Naive thymus-derived CD8-positive, alpha-beta T cell (primary cell): ENCODE measurements at places on chromosomes 5 and 9.

DNA sequence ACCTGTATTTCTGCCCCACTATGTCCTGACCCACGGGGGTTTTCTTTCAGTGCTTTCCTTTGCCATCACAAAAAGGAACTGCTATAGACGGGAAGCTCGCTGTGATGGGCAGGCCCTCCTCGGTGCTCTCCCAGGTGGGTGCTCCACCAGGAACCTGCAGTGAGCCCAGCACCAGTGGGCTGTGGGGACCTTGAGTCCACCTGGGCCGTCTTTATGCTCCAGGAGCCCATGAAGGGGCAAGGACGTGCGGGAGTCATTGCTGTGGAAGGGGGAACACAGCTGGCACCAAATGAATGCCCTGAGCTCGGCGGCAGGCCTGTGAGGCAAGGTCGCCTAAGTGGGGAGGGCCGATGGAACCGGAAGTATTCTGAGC lies 36.7 kb upstream of the SLC6A3 start:
- peaks cover 12% of the 10 kb centered on the region for H3K4me1 ChIP-seq
- no peak for DNase-seq
- H3K27me3 ChIP-seq, result no peaks in the 10 kb centered on the region
- H3K36me3 ChIP-seq, result peaks cover 30% of the 10 kb centered on the region
- no peak overlapping the region for H3K4me3 ChIP-seq

GRCh38 chr5:15902066-15902465 lies 277.5 kb downstream of the MARCHF11 start:
- H3K27ac ChIP-seq, result no peak overlapping the region
- H3K36me3 ChIP-seq, result no peaks in the 10 kb centered on the region
- no peak for DNase-seq
- no peaks in the 10 kb centered on the region for H3K27me3 ChIP-seq
- no peaks in the 10 kb centered on the region for H3K4me1 ChIP-seq
- no peak overlapping the region for H3K4me3 ChIP-seq

- H3K4me3 ChIP-seq, result no peak overlapping the region
- no peak for DNase-seq
- H3K27me3 ChIP-seq, result no peaks in the 10 kb centered on the region
- no peaks in the 10 kb centered on the region for H3K36me3 ChIP-seq
Observed at GRCh38 chr5:74396913-74397622, 243.5 kb downstream of the ENC1 start.

GRCh38 chr5:40037713-40038112 lies 612.9 kb upstream of the DAB2 start:
- peaks cover 5% of the 10 kb centered on the region for H3K27me3 ChIP-seq
- H3K4me1 ChIP-seq, result peaks cover 3% of the 10 kb centered on the region
- H3K4me3 ChIP-seq, result no peak overlapping the region
- DNase-seq, result no peak
- H3K27ac ChIP-seq, result no peak overlapping the region

DNA sequence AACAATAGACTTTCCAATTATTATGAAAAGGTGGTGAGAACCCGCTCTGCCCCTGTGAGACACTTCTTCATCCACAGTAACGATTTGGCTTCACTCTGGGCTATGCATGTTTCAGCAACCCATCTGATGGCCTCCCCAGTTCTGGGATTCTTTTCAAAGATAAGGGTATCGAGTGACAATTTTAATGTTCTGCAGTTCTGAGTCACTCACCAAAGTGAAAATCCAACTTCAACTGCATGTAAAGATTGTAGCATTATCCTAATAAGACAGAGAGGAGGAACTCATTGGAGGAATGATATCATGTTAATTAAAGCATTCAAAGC lies 1078.3 kb upstream of the SEMA6A start:
- no peaks in the 10 kb centered on the region for H3K27me3 ChIP-seq
- H3K36me3 ChIP-seq, result no peaks in the 10 kb centered on the region
- H3K27ac ChIP-seq, result no peak overlapping the region
- no peak for DNase-seq
- H3K4me3 ChIP-seq, result no peak overlapping the region

GRCh38 chr5:137837491-137838394 lies 29.9 kb upstream of the MYOT start:
- peaks cover 8% of the 10 kb centered on the region for H3K36me3 ChIP-seq
- H3K4me1 ChIP-seq, result no peaks in the 10 kb centered on the region
- no peak overlapping the region for H3K27ac ChIP-seq

DNA sequence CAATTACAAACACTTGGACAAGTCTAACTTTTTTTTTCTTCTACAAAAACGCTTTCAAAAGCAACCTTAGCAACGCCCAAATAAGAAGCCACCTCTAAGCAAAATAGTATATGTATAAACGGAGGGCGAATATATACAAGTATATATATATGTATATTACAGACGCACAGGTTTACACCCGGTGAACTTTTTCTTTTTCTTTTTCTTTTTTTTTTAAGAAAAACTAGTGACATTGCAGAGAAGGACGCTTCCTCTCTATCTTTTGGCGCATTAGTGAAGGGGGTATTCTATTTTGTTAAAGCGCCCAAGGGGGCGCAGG lies 200 bp downstream of the NPR3 start:
- no peak for DNase-seq
- H3K27ac ChIP-seq, result no peak overlapping the region
- peak overlapping the region; percentile 52 for H3K4me3 ChIP-seq
- peaks cover 33% of the 10 kb centered on the region for H3K4me1 ChIP-seq

GRCh38 chr5:33662722-33663427 lies 222.1 kb downstream of the TARS1 start:
- H3K36me3 ChIP-seq, result no peaks in the 10 kb centered on the region
- peaks cover 2% of the 10 kb centered on the region for H3K27me3 ChIP-seq
- H3K4me3 ChIP-seq, result no peak overlapping the region

GRCh38 chr9:83327323-83327722 lies 210.9 kb downstream of the FRMD3 start:
- no peaks in the 10 kb centered on the region for H3K4me1 ChIP-seq
- H3K4me3 ChIP-seq, result no peak overlapping the region
- H3K27me3 ChIP-seq, result no peaks in the 10 kb centered on the region
- no peak for DNase-seq

DNA sequence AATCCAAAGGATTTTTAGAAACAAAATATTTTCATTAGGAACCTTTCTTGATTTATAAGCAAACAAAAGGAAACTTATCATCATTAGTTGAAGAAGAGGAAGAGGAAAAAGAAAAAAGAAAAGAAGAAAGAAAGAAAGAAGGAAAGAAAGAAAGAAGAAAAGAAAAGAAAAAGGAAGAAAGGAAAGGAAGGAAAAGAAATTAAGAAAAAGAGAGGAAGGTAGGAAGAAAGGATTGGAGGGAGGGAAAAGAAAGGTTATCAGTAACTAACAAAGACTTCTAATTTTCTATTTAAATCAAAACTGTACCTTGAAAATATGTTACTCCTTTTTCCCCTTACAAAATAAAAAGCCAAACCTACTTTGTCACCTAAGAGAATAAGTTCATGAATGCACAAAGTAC lies 10.0 kb downstream of the EBF1 start:
- DNase-seq, result no peak
- H3K4me1 ChIP-seq, result peaks cover 4% of the 10 kb centered on the region
- H3K27ac ChIP-seq, result no peak overlapping the region
- no peaks in the 10 kb centered on the region for H3K36me3 ChIP-seq
- peaks cover 4% of the 10 kb centered on the region for H3K27me3 ChIP-seq

- no peak overlapping the region for H3K27ac ChIP-seq
- H3K36me3 ChIP-seq, result no peaks in the 10 kb centered on the region
- H3K27me3 ChIP-seq, result peaks cover 14% of the 10 kb centered on the region
- H3K4me3 ChIP-seq, result no peak overlapping the region
Observed at GRCh38 chr5:34585601-34586104, 70.5 kb upstream of the RAI14 start.

DNA sequence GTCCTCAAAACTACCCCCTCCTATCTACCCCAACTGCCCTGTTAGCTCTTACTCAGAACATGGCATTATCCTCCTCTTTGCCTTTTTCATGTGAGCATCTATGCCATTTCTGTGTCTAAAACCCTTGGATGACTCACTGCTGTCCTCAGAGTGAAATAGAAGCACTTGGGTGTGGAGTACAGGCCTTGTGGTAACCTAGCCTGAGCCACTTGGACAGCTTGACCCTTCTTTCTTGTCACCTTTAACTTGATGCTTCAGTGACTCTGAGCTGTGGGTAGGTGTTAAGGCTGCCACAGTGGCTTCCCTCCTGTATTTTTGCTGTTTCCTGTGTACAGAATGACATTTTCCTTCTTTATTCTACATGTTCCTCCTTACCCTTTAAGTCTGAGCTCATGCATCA lies 391.4 kb downstream of the SH3GL2 start:
- H3K4me3 ChIP-seq, result no peak overlapping the region
- H3K27ac ChIP-seq, result no peak overlapping the region
- DNase-seq, result no peak
- H3K27me3 ChIP-seq, result no peaks in the 10 kb centered on the region
- no peaks in the 10 kb centered on the region for H3K36me3 ChIP-seq
- H3K4me1 ChIP-seq, result no peaks in the 10 kb centered on the region

DNA sequence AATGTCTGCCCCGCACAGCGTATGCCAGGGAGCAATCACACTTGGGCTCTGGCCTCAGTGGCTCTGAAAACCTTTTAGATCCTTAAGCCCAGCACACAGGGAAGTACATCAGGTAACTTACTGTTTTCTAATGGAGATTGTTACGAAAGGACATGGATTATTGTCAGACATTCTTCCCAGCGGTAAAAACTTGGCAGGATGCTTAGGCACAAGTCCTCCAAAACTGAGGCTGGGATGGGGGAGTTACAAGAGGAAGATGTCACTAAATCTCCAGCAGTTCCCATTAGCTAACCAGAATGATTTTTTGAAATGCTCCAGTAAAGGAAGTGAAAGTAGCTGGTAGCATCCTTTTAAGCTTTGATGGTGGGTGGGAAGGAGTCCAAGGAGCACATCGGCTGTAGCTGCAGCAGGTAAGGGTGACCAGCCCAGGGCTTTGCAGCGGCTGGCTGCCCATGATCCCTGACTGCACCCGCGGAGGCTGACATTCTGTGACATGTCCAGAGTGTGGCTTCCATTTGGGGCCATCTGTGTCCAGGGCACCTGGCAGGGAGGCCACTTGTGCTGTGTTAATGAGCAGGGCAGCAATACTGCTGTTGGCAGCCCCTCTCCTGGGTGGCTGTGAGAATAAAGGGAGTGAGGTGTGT lies 165.8 kb downstream of the GADD45G start:
- DNase-seq, result no peak
- H3K36me3 ChIP-seq, result no peaks in the 10 kb centered on the region
- no peaks in the 10 kb centered on the region for H3K4me1 ChIP-seq
- no peak overlapping the region for H3K4me3 ChIP-seq

- no peaks in the 10 kb centered on the region for H3K27me3 ChIP-seq
- H3K27ac ChIP-seq, result no peak overlapping the region
- H3K4me3 ChIP-seq, result no peak overlapping the region
- H3K36me3 ChIP-seq, result peaks cover 44% of the 10 kb centered on the region
- H3K4me1 ChIP-seq, result peaks cover 4% of the 10 kb centered on the region
Observed at GRCh38 chr9:112817860-112818203, 67.3 kb downstream of the SNX30 start.

- no peak overlapping the region for H3K27ac ChIP-seq
- H3K36me3 ChIP-seq, result peaks cover 29% of the 10 kb centered on the region
- H3K4me3 ChIP-seq, result no peak overlapping the region
- DNase-seq, result no peak
- H3K27me3 ChIP-seq, result no peaks in the 10 kb centered on the region
- peaks cover 21% of the 10 kb centered on the region for H3K4me1 ChIP-seq
Observed at GRCh38 chr5:65696892-65697291, 25.0 kb downstream of the SGTB start.

DNA sequence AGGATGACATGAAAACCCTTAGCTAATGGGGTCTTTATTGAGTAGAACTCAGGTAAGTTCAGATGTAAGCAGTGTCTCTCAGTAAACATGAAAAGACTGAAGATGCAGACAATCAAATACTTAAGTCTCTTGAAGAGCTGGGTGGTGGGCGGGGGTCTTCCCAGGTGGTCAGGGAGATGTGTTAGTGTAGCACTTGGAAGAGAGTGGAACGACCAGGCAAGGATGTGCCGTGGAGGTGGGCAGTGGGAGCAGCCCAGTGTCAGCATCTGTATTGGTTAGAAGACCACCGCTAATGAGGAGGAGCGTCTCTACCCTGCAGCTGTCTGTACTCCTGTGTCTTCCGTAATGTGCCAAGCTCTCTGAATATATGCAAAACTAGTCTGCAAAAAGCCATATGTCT lies 4.4 kb downstream of the S1PR3 start:
- peaks cover 30% of the 10 kb centered on the region for H3K27me3 ChIP-seq
- no peak overlapping the region for H3K4me3 ChIP-seq

DNA sequence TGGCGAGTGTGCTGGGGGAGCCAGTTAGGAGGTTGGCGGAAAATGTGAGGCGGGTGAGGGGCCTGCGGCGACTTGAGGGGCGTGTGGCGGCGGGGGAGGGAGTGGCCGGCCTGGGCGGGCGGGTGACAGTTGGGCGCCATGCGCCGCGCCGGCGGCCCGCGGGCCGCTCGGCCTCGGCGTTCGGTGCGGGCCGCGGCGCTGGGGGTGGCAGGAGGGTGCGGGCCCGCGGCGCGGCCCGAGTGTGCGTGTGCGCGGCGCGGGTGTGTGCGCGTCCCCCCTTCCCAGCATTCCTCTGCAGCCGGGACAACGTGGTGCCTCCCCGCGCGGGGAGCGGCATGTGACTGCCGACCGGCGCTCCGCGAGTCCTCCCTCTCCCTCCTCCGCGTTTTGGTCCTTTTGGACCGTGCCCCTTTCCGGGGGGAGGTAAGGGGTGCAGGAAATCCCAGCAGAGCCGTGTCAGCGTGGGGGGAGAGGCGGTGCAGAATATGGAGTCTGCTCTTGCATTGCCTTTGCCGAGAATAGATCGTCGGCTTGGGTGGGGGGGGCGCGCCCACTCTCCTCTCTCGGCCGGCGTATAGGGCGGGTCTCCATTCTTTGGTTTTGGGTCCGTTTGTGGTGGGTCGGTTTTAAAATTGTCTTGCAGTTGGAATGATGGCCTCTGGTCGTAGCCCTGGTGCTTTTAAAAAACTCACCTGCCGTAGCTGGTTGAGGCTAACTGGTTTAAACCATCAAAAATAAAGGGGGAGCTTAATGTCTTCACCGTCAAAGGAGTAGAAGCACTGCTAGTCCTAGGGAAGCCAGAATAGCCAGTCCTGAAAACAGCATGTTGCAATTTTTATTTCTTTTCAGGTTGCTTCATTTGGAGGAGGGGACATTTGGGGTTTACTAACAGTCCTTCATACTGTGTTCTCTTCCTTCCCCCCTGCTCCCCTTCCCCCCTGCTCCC lies 2.0 kb downstream of the LARP1 start:
- H3K27ac ChIP-seq, result peak overlapping the region; percentile 98
- DNase-seq, result peak; percentile 44
- peaks cover 65% of the 10 kb centered on the region for H3K4me1 ChIP-seq
- no peaks in the 10 kb centered on the region for H3K36me3 ChIP-seq

GRCh38 chr9:36993933-36994764 lies 39.9 kb downstream of the PAX5 start:
- H3K27ac ChIP-seq, result no peak overlapping the region
- H3K4me1 ChIP-seq, result peaks cover 7% of the 10 kb centered on the region
- DNase-seq, result no peak
- peaks cover 64% of the 10 kb centered on the region for H3K27me3 ChIP-seq

DNA sequence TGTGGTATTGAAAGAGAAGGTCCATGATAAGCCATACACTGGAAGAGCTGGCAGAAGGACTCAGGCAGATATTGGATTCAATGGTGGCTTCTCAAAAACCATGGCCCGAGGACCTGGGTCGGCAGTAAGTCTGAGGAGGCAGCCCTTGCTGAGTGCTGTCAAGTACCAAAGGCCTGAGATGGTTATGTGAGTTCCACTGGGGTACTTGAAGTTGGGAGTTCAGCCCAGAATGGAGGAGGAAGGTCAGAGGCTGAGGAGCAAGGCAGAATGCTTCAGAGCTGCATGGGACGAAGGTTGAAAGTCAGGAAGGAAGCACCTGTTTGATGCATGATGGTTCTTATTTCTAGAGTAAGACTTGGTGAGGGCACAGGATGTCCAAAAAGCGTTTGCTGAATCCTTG lies 194.9 kb downstream of the DIRAS2 start:
- H3K27me3 ChIP-seq, result peaks cover 17% of the 10 kb centered on the region
- no peak overlapping the region for H3K27ac ChIP-seq
- no peak overlapping the region for H3K4me3 ChIP-seq
- no peaks in the 10 kb centered on the region for H3K36me3 ChIP-seq
